Naive B cell (primary cell): ENCODE measurements at places on chromosomes 2 and 18. TPM values are rescaled to one million over a fixed set of nuclear protein-coding genes. Genes with fewer than 3 reads are reported as not detected.

TEX44 gene
- polyA plus RNA-seq: not detected

SLC9A4 gene
- polyA plus RNA-seq: not detected

DAW1 gene
- polyA plus RNA-seq: not detected

GRCh38 chr2:177106212-177106611 is 106.4 kb upstream of the HNRNPA3 start:
- no peak for DNase-seq

- no peak for DNase-seq
Measured at GRCh38 chr2:128492966-128493811, 174.5 kb upstream of the HS6ST1 start.

GRCh38 chr2:200188876-200189275 is 117.6 kb upstream of the SPATS2L start:
- DNase-seq: no peak

DNA sequence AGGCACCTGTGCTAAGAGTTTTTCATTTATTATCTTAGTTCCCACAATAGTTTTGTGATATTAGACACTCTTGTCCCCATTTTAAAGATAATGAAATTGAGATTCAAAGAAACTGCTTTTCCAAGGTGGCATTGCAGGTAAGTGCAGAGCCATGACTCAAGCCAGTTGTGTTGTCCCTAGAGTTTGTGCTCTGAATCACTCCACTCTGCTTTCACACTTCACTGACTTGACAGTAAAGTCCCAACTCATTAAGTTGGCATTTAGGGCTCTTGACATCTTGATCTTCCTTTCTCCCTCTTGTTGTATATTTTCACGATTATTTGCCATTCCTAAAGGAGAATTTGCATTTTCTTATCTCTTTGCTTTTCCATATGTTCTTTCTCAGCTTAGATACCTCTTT is 114.3 kb downstream of the DIS3L2 start:
- no peak for DNase-seq

GRCh38 chr2:64698668-64699444 is 45.1 kb upstream of the SERTAD2 start:
- DNase-seq: no peak

DNA sequence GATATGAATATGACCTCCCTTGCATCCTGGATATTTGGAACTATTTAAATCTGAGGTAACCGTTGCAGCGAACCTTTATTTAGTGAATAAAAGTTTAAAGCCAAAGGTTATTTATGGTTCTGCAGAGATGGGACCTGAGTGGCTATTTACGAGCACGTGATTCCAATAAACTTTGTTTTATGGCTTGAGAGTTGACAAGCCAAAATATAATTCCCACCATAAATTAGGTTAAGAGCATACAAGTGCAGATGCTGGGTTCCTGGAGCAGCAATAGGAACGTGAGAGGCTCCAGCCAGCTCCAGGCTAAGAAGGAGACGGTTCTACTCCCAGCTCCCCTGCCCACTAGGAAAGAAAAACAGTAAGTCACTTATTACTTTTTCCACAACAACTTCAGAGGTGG is 5.2 kb upstream of the HOXD4 start:
- no peak for DNase-seq

GRCh38 chr18:11976315-11977152 is 4.8 kb upstream of the IMPA2 start:
- DNase-seq: no peak

DNA sequence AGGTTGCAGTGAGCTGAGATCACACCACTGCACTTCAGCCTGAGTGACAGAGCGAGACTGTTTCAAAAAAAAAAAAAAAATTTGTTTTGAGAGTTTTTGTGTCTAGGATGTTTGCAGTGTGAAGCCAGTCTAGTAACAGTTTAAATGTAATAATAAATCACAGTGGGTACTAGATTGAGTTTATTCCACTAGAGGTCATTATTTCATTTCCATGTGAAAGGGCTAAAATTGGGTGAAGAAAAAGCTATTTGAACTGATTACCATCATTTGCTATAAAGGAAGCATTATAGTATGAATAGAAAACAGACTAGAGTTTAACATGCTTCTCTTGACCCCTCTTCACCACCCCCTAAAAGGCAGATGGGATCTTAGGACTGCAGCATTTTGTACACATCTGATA is 20.3 kb downstream of the SNRPD1 start:
- DNase-seq: no peak

GRCh38 chr2:42327125-42327524 is 33.9 kb downstream of the COX7A2L start:
- no peak for DNase-seq
